Fibroblast of villous mesenchyme (primary cell): ENCODE measurements at places on chromosomes 2 and 18. TPM values are rescaled to one million over a fixed set of nuclear protein-coding genes. Genes with fewer than 3 reads are reported as not detected.

The DNAH7 gene
- total RNA-seq: under 0.01 and 0.32 TPM in 2 replicates

The CNDP1 gene
- not detected in 2 replicates for total RNA-seq

The NEU2 gene
- not detected in 2 replicates for total RNA-seq

The ALPG gene
- not detected in 2 replicates for total RNA-seq

The ARHGAP28 gene
- 6.0 and 7.1 TPM in 2 replicates for total RNA-seq

The MEP1B gene
- total RNA-seq: under 0.01 and 0.64 TPM in 2 replicates

The KCNG2 gene
- under 0.01 and 0.64 TPM in 2 replicates for total RNA-seq

The MSGN1 gene
- total RNA-seq: not detected in 2 replicates

The ALPI gene
- not detected in 2 replicates for total RNA-seq

The IL1F10 gene
- total RNA-seq: not detected in 2 replicates

The CPO gene
- not detected in 2 replicates for total RNA-seq

The GPR75 gene
- 2.6 and 4.7 TPM in 2 replicates for total RNA-seq

The GCKR gene
- total RNA-seq: 0.32 TPM in 1 of 2 replicates, not detected in the other

The COBLL1 gene
- total RNA-seq: 13.4 and 15.5 TPM in 2 replicates

The CDH20 gene
- total RNA-seq: under 0.01 and 0.32 TPM in 2 replicates

The MAP3K19 gene
- total RNA-seq: not detected in 2 replicates

DNA sequence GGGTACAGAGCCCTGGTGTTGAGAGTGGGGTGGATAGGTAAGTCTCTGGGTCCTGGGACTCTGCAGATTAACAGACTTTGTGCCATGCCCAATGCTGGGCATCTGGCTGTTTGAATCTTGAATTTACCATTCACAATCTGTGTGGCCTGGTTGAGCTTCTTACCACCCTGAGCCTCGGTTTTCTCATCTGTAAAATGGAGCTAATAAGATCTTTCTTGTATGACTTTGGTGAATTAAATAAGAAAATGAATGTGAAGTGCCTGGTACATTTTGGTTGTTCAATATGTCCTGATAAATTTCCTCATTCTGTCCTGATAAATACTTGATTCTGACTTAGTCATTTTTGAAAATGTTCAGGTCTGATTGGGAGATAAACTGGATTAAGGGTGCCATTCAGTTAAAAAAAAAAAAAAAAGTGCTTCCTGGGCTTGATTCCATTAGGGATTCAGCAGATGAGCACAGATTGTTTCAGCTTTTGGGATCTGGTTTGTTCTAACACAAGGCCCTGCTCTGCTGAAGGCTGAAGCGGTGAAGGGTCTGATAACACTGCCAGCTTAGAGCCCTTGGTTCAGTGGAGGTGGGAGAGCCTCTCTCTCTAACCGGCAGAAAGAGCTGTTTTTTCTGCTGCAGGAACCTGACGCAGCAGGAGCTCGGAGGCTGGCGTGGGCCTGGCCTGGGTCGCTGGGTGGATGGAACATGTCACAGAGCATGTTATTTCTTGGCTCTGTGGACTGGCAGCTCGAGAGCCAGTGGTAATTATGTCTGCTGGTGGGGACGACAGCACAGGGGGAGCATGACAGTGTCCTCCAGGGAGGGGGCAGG lies 84.5 kb upstream of the MCFD2 start:
- DNase-seq: no peak

- peak; percentile 2 for DNase-seq
Measured at GRCh38 chr2:214543386-214543955, 132.6 kb downstream of the VWC2L start.

DNA sequence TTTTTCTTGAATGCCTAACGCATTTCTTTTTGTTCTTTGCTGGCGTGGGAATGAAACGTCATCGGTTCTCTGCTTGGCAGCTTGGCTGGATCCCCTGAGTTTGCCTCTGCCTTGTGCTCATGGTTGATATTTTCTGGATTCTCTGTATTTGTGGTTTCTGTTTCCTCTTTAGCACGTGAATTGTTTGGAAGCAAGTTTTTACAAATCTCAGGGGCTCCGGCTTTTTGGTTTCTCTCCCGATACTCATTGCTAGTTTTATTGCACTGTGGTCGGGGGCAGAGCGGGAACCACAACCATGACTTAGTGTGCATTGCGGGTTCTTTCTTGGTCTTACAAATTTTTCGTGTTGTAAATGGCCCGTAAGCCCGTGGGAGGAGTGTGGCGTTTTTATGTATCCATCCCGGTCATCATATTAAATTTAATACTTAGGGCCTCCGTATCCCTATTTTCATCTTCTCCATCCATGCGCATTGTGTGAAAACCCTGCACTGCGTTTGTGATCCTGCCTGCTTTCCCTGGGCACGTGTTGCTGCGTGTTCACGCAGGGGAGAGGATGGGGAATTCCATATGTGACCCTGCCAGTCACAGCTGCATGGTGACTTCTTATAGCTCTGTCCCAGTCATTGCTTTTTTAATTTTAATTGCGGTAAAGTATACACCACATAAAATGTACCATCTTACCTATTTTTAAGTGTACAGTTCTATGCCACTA lies 9.4 kb downstream of the RAMP1 start:
- peak; percentile 79 for DNase-seq

DNA sequence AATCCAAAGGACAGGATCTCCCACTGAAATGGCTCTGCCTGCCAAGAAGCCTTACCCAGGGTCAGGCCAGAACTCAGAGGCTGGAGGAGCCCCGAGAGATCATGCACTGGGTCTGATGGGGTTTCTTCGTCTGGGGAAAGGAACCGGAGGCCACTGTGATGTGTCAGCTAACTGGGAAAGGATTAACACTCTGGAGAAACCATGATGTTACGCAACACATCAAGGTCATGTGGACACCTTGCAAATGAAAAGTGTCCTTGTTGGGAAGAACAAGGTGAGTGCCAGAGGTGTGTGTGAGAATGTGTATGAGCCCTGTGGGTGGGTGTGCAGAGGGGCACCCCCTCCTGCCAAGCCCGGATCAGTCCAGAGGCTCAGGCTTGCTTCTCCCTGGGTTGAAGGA lies 86.9 kb downstream of the CRACDL start:
- no peak for DNase-seq

GRCh38 chr2:26081556-26081955 lies 47.7 kb downstream of the RAB10 start:
- DNase-seq: no peak

- no peak for DNase-seq
Measured at GRCh38 chr2:7515327-7515726, 598.1 kb downstream of the RNF144A start.

GRCh38 chr2:24359129-24360049 lies 947 bp downstream of the ITSN2 start:
- peak; percentile 28 for DNase-seq

DNA sequence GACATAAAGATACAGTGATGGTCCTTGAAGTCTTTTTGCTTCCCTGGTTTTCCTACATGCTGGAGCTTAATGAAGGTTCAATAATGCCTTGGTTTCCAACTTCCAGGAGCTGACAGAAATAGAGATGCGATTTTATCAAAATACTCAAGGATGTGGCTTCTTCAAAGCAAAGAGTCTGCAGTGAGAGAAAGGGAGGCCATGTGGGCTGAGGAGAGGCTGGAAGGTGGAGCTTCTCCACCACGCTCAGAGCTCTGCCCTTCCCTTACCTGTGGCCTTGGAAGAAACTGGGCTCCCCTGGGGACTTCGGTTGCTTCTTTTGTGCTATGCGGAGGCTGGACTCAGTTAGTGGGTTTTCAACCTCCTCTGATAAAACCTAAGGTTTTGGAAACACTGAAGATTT lies 175.0 kb upstream of the APCDD1 start:
- DNase-seq: no peak

- DNase-seq: no peak
Measured at GRCh38 chr2:217086718-217087117, 226.9 kb upstream of the TNP1 start.

DNA sequence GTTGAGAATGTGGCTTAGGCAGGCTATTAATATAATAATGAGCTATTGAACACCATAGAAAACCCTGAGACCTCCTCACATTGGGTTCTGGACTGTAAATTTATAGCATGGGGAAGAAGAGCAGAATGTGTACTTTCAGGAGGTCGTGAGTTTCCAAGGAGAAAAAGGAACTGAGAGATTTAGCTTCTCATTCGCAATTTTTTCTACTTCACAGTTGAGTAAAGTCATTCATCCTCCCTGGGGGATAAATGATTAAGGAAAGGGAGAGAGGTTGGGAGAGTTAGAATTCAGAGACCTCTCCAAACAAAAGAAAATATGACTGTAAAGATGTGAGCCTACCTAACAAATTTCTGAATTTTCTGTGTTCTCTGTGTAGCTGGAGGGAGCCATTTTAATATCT lies 205.8 kb upstream of the CYRIA start:
- DNase-seq: no peak

DNA sequence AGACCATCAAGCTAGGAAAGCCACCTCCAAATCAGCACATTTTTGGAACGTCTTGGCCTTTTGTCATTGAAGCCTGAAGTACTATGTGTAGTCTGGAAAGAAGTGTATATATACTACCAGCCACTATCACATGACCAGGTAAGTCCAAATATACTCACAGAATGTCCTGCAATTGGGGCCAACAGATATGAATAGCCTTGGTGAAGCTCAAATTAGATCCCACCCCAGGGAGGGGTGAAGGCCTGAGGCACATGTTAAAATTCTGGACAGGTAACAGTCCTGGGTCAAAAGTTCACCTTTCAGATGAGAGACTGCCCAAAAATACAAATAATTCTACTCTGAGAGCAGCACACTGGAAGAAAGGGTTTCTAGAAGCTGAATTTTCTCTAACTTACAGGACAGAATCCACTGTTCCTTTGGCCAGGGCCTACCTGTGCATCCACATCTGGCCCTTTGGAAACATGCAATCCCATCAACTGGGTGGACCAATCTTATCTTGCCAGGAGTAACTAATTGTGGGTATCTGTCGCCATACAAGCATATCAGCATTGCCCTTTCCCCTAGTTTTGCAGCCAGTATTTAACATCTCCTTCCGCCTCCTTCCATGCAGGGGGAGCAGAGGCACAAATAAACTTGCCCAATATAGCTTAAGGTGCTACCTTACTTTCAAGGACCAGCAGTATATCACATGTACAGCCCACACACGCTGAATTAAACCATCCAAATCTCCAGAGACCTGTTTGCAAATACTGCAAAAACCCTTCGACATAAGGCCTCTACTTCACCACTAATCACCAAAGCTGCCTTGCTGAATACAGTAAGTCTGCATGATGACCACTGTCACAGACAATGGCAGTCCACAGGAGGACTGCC lies 67.8 kb downstream of the EIF5B start:
- DNase-seq: no peak

- DNase-seq: no peak
Measured at GRCh38 chr2:177314722-177315264, 50.3 kb upstream of the NFE2L2 start.

DNA sequence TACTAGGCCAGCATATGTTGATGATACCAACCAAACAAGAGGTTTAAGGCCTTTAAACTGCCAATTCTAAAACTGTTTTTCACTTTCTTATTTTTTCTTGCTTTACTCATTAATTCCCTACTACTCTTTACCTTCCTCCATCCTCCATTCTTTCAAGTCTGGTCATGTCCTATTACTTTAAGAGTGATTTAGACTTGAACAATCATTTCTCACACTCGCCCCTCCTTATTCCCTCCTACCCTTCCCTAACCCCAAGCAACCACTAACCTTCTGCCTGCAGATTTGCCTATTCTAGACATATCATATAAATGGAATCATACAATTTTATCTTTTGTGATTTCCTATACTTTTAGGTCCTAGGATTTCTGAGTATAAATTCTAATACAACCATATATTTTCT lies 127.7 kb downstream of the USP34 start:
- no peak for DNase-seq

DNA sequence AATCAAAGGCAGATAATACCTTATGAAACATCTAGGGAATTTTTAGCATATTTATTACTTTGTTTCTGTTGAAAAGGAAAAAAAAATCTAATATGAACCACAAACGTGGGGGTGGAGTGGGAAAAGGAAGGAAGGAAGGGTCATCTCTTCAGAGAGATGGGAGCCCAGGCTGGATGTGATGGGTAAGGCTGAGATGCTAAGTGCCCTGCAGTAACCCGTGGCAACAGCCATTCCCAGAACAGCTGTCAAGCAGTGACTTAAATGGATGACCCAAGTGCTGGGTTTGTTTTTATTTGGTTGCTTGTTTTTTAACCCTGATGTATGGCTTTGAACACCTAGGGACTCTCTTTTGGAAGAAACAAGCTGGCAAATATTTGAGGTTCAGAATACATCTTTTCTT lies 50.7 kb upstream of the KLF7 start:
- DNase-seq: no peak

DNA sequence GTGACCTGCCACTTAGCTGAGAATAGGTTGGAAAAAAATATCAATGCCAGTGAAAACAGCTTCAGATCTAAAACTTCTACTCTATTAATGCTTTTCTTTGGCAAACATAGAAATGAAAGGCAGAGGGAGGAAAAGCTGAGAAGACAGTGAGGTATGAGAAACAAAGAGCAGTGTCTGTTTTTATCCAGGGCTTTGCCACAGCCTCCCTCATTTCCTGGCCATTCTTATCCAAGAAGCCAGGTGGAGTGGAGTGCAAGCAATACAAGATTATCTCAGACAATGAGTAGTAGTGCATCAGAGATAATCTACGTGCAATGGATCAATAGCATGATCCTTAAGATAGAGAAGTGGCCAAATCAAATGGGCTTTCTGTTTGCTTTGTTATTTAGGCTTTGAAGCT lies 808.7 kb upstream of the PIK3C3 start:
- no peak for DNase-seq

DNA sequence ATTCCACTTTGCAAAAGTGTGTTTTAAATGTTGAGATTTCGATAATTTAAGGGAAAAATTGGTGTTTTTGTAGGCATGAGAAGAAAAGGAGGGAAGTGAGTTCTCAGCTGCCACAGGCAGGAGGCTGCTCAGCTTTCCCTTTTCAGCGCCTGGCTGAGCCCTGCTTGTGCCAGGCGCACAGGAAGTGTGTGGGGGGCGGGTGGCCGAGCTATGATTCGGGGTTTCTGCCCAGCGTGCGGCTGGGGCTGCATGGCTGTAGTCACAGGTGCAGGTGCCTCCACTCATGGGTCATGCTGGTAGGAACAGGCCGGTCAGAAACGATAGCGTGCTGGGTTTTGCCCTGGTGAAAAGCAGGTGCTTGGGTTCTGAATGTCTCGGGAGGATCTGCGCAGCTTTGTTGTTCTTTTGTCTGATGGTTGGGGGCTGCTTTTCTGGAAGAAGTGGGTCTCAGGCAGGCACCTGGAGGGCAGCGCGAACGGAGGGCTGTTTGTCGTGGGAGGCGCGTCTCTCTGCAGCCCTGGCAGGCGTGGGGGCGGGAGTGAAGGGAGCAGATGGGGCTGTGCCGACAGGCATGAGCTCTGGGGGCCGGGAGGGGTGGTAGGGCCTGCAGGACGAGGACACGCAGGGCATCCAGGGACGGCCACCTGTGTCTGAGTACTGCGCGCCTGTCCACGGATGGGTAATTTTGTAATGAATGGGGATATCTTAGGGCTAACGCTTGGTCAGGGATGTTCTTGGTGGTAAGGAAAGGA lies 2.1 kb downstream of the KCNG2 start:
- no peak for DNase-seq

- no peak for DNase-seq
Measured at GRCh38 chr2:232437195-232437571, 18.8 kb upstream of the ALPI start.

- no peak for DNase-seq
Measured at GRCh38 chr2:157787364-157787938, 88.7 kb downstream of the ACVR1 start.

DNA sequence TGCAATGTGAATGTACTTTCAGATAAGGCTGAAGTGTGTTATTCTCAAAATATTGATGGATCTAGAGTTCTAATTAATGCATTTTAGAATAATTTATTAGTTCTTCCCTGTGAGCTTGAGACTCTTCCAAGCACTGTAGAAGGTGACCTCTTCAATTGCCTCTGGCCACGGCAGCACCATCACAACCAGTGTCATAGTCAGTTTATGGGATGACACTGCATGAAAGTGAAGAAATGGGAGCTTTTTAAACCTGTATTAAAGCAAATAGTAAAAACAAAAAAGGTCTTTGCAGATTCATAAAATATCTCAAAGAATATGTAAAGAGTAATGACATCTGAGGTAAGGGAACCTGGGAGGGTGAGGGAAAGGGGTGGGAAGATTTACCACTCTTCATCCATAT lies 52.0 kb downstream of the OXER1 start:
- DNase-seq: no peak
